Kidney epithelial cell (primary cell): ENCODE measurements at places on chromosomes 1 and 21.
A peak's percentile ranks its signal among the peaks of the same experiment; 100 is the strongest.

DNA sequence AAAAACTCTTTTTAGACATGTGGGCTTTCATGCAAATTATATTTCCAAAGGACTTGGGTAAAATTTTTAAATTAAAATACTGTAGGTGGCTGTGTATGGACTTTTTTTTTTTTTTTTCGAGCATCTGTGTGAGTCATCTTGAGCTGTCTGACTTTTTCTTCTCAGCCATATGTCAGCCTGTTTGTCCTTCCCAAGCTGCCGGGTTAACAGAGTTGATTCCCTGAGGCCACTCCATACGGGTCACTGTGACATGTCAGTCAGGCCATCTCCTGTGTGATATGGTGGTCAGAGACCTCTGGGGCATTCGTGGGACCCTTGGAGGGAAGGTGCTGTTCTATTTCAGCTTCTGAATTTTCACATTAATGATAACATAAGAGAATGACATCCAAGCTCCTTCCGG, 148.3 kb downstream of the KCNJ6 start:
- no peak for DNase-seq

DNA sequence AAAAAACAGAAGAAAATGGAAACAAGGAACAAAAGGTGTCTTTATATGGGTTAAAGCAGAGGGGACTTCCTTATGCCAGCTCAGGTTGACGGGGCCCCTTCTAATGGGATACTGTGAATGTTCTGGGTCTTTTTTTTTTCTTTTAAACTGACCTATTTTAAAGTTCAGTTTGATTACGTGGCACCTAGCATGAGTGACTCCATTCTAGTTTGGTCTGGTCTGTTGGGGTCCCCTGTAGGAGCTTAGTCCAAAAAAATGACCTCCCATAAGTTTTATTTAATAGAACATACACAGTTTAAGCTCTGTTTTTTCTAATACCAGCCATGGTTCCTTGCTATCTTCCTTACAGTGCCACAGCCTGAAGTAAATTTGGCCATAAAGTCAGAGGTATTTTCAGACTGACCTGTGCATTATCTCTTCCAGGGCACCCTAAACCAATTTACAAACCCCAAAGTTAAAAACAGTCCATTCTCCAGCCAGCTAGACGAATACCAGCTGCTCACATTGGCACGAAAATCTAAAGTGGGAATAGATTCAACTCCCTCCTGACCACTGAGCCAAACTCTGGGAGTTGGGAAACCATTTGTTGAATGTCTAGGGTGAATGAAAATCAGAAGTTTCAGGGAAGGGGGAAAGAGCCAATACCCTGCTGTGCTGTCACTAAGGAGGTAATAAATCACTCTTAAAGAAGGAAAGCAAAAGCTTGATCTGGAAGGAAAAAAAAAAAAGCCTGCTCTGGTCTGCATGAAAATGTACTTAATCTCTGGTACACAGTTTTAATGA, 42.4 kb downstream of the AKNAD1 start:
- DNase-seq: no peak

DNA sequence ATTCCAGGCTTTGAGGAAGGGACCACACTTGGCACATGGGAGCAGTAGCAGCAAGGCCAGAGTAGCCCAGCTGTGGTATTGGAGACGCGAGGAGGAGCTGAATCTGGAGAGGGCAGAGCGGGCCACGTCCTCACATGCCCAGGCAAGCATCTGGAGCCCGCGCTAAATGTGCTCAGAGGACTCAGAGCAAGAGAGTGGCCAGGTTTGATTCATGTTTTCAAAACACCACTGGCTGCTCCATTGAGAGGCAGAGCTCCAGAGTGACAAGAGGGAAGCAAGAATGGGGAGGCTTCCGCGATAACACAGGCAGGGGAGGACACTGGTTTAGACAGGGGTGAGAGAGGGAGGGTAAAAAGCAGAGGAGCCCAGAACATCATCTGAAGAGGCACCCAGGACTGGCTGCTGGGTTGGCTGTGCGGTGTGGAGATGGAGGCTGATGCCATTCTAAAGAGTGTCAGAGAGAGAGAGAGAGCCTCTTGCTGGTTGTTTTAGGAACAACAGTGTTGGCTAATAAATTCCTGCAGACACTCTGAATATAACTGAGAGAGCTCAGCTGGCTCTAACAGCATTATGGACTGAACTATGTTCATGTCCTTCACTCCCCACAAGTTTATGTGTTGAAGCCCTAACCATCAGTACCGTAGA, 32.3 kb downstream of the RCAN1 start:
- DNase-seq: no peak

- DNase-seq: no peak
Observed at GRCh38 chr1:52203935-52204625, 62.2 kb downstream of the ZFYVE9 start.

DNA sequence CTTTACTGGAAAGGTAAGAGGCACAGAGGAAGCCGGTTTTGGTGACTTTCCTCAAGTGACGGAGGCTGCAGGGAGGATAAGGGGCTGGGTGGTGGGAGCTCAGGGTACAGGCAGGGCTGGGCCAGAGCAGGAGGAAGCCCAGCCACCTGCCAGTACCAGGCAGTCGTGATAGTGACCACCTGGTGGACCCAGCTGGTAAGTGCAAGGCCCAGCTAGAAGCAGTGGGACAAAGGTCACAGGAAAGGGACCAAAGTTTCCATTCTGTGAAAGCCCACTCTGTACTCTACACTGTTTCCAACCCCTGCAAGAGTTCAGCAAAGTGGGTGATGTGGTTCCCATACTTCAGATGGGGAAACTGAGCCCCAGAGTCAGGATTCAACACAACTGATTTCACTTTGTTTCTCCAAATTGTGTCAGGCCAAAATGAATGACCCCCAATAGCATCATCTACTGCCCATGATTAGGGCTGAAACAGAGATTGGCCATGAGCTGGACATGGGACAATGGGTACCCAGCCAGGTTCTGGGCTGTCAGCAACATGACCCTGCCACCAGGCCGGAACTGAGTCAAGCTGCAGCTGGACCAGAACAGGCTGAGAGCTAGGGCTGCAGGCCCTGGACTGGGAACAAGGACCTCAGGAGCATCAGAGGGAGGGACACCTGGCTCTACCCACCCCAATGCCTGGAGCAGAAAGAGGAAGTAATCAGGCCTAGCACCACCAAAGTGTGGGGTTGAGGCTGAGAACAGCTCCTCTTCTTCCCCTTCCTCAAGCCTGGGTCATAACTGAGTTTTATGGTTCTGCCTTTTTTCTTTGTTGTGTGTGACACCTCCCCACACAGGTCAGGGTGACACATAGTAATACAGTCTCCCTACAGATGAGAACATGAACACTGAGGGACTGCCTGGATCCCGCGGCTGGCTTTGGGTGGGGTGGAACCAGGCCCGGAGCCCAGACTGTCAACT, 50.2 kb downstream of the KCNN3 start:
- DNase-seq: no peak

GRCh38 chr1:212782422-212783154, 9.0 kb downstream of the NSL1 start:
- no peak for DNase-seq

- no peak for DNase-seq
Observed at GRCh38 chr1:246117066-246117791, 389.9 kb downstream of the SMYD3 start.

GRCh38 chr1:25688390-25689119, 72.0 kb downstream of the MAN1C1 start:
- DNase-seq: no peak

DNA sequence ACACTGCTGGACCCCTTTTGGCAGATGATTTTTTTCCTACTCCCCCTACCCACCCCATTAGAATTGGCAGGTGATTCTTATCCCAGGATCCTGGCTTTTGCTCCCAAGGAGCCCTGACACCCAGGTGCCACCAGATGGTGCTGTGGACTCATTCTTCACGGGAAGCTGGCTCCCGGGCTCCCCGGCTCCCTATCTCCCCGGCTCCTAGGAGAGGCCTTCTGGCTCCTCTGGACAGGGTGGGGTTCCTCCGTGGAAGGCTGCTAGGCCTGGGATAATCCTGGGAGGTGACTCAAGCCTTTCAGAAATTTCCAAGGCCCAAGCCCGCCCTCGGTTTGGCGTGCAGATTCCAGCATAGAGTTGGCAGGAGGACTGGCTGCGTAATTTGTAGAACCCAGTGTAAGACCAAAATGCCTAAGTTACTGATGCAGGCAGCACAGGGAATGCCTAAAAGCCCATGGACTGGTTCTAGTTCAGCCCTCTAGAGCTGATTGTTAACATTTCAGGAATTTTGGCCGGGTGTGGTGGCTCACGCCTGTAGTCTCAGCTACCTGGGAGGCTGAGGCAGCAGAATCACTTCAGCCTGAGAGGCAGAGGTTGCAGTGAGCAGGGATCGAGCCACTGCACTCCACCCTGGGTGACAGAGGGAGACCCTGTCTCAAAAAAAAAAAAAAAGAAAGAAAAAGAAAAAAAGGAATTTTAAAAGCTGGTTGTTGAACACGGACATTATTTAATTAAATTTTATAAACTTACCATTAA, 6.8 kb upstream of the BSDC1 start:
- peak; percentile 29 for DNase-seq

DNA sequence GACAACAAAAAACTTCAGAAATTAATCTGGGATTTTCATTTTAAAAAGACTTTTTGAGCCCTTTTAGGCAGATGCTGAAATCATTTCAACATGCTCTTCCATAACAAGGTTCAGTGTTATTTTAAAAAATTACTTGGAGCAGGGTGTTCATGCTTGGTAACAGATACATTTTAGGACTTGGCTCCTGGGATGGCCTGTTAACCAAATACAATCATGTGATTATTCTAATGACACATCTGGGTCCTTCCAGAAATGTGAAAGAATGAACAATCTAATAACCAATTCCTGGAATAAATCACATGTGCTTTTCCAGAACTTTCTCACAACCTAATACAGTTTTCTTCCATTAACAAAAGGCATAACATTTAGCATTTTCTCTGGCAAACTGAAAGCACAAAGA, 379.8 kb upstream of the RUNX1 start:
- DNase-seq: no peak

DNA sequence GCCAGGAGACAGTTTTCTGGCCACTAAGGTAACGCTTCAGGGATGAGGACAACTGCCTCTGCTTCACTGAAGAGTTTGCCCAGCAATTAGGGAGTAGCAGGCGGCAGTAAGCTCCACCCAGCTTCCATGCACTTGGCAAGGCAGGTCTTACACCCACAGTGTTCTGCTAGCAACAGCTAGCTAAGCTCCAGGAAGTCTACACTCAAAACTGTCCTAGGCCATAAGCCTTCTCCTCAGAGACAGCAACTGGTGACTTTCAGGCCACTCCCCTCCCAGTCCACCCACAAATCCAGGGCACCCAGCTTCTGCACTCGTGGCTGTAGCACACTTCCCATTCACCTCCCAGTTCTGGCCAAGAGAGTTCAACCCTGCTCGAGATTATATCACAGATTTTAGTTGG, 47.3 kb downstream of the KMO start:
- no peak for DNase-seq

DNA sequence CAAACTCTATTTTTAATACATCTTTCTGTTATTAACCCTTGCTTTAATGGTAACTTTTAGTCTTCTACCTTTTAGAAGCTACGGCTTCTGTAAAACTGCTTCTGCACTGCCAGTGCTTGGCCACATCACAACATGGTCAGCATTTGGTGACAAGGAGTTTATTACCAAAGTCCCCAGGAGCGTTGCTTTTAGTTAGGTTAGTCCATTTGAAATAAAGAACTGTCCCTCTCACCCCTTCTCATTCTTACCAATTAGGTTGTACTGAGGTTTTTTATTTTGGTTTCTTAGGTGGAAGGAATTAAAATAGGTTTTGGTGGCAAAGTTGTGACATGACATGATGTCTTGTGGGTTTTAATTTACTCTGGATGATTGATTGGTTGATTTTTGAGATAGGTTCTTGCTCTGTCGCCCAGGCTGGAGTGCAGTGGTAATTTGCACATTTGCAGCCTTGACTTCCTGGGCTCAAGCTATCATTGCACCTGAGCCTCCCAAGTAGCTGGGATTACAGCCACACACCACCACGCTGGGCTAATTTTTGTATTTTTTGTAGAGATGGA, 39.2 kb downstream of the SPEN start:
- no peak for DNase-seq

GRCh38 chr1:247548769-247549182, at the start of gene GCSAML:
Gene GCSAML (plus strand): TSS chr1:247549134. CDS start chr1:247549192, 58 bp downstream.
- DNase-seq: no peak

DNA sequence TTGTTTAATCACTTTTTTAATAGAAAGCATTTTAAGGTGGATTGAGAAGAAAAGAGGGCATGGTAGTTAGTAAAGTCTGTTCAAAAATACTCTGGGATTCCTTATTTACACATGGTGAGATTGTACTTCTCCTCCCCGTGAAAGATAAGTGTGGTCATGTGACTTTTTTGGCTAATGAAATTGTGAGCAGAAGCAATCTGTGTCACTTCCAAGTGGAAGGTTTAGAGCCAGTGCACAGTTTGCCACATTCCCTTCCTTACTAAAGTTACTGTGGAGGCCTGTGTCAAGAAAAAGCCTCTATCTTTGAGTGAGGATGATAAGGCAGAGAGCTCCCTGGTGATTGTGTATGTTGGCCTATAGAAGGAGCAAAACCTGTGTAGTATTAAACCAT, 471.3 kb downstream of the OMA1 start:
- no peak for DNase-seq

DNA sequence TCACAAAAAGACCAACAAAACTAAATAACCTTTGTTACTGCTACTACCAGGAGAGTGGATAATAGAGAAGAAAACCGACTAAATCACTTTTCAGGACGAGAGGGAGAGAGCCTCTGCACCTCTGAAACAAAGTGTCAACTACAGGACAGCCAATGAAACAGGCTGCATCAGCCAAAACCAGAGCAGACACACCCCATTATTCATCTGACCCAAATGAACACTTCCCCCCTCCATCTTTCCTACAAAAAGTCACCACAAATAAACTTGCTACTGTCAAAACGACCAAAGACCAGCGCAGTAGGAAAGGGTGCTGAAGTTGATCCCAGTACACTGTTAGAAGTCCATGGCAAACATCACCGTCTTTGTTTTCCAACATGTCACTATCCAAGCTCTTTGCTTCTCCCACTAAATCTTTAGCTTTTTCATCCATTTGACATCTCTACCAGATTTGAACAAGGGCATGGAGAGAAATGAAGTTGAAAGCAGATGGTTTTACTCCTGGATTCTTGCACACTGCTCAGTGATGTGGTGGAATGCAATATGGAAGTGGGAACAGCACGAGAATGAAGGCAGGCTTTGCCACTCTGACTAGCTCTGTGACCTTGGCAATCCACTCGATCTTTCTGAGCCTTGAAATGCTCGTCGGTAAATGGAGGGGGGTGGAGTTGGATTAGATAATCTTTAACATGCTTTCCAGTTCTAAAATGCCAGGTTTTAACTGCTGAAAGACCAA, 20.5 kb downstream of the DSTYK start:
- DNase-seq: no peak

GRCh38 chr1:161089938-161090337, 580 bp upstream of the NECTIN4 start:
- no peak for DNase-seq

GRCh38 chr1:218850367-218850766, 323.3 kb upstream of the LYPLAL1 start:
- no peak for DNase-seq
